ENCODE measurements at places on chromosomes 4 and X.

- no peak for DNase-seq
These were observed 160.2 kb upstream of the KLF3 start for GRCh38 chr4:38503689-38504395.

DNA sequence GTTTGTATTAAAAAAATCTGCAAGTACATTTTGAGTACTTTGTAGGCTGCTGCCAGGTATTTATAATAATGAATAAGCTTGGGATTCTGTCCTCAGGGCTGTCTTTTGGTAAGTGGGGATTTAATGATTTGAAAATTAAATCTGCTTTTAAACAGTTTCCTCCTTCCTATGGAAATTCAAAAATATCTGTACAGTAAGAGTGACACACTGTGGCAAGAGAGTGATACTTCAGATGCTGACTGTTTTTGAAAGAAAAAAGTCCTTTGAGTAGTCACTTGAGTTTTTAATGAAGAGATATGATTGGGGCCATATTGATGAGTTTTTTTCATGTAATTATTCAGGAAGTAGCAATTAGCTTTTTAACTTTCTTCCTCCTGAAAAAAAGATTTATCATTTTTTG lies 49.2 kb downstream of the SMARCAD1 start:
- DNase-seq = no peak

DNA sequence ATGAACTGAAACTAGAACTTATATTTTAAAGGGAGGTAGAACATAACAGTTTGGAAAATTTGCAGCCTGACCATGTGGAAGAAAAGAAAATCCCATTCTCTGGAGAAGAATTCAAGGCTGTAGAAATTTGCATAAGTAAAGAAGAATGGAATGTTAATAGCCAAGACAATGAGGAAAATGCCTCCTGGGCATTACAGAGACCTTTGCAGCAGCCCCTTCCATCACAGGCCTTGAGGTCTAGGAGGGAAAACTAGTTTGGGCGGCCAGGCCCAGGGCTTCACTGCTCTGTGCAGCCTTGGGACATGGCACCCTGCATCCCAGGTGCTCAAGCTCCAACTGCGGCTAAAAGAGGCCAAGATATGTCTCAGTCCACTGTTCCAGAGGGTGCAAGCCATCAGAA lies 1506.8 kb downstream of the PCDH18 start:
- no peak for DNase-seq

- no peak for DNase-seq
These were observed 88.1 kb downstream of the CCSER1 start for GRCh38 chr4:90215286-90215685.

GRCh38 chr4:124713185-124713592 lies 657 bp upstream of the ANKRD50 start:
- no peak for DNase-seq

- DNase-seq = no peak
These were observed 125.4 kb downstream of the ATP8A1 start for GRCh38 chr4:42531341-42532030.

GRCh38 chr4:4849524-4850193 lies 9.8 kb upstream of the MSX1 start:
- no peak for DNase-seq

GRCh38 chr4:54152846-54153600 lies 53.1 kb downstream of the GSX2 start:
- no peak for DNase-seq

DNA sequence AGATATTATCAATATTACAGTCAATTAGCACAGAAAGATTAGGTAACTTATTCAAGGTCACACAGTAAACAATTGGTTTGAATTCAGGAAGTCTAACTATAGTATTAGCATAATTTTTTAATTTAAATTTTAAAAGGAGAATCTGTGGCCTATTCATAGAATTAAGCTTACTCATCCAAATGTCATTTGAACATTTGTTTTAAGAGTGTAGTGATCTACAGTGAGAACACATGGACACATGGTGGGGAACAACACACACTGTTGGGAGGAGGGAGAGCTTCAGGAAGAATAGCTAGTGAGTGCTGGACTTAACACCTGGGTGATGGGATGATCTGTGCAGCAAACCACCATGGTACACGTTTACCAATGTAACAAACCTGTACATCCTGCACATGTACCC lies 48.3 kb downstream of the MEPE start:
- DNase-seq = no peak

DNA sequence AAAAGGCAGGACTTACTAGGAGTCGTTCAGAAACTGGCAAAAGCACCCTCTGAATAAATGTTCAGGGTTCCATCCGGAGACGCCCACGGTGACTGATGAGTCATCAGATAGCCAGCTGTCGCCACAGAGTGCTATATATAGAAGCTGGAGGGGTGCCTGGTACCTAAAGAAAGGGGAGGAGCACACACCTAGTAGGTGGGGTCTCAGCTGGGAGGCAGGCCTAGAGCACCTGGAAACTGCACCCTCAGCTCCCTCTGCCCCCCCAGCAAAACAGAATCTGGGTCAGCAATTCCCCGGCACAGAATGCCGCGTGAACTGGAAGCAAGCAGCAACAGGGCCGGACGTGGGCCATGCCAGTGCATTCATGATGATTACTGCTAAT lies 242.0 kb downstream of the BCOR start:
- DNase-seq = peak; percentile 57

GRCh38 chr4:82733636-82734035 lies 65.0 kb downstream of the SCD5 start:
- DNase-seq = no peak

GRCh38 chr4:7391637-7392437 lies 42.9 kb downstream of the PSAPL1 start:
- no peak for DNase-seq

DNA sequence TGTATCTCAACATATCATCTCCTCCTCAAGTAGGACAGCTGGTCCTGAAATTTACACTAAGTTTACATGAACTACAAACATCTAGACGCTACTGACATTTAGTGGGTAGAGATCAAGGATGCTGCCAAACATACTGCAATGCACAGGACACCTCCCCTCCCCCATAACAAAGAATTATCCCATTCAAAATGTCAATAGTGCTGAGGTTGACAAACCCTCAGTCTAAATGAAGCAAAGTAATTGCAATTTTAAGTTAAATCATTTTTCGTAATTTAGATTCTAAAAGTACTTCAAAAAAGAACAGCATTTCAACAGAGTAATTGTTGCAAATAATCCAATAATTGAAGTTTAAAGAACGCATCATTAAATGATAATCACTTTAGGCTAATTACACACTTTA lies 1.2 kb downstream of the PRMT9 start:
- DNase-seq = no peak

GRCh38 chr4:81905971-81906370 lies 434.3 kb upstream of the RASGEF1B start:
- no peak for DNase-seq

- no peak for DNase-seq
These were observed 139.9 kb downstream of the CAMK2D start for GRCh38 chr4:113621633-113622032.

DNA sequence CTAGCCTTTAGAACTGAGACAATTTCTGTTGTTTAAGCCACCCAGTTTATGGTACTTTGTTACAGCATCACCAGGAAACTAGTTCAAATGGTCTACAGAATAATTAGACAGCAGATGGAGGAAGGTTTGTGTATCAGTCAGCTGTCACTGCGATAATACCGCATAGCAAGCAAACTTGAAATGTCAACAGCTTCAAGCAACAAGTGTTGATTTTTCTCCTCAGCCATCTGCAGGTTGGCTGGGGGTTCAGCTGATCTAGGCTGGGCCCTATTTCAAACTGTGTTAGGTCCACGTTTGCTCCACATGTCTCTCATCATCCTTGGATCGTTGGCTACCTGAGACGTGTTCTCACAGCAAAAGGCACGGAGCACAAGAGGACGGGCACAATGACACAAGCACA lies 19.2 kb upstream of the PHEX start:
- DNase-seq = no peak

DNA sequence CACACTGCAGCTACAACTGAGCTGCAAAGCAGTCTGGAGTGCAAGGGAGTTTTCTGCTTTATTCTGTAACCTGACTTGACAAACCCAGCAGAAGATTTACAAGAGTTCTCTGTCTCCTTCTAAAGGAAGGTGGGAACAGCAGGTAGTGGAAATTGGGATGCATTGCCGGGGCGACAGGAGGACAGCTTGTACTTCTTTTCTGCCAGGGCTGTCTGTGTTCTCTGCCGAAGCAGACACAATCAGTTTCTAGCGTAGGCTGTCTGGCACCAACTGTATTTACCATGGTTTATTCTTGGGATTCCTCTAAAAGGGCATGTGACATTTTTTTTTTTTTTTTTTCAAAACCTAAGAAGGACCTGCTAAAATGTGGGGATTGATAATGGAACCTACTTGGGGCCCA lies 190.8 kb upstream of the GK2 start:
- DNase-seq = no peak

DNA sequence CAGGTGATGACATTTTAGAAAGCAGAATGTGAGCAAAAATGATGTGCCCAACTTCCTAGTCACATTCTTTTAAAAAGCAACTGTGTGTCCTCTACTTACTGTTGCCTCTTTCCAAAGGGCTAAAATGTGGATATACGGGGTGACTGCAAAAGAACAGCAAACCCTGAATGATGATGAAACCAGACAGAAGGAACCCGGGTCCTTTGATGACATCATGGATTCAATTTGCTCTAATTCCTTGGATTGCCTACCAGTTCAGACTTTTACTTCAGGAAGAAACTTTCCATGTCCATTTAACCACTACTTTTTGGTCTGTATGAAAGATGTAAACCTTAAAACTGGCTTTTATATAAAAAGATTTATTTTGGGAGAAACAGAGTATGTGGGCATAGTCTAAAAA lies 190.9 kb upstream of the MAB21L2 start:
- no peak for DNase-seq

DNA sequence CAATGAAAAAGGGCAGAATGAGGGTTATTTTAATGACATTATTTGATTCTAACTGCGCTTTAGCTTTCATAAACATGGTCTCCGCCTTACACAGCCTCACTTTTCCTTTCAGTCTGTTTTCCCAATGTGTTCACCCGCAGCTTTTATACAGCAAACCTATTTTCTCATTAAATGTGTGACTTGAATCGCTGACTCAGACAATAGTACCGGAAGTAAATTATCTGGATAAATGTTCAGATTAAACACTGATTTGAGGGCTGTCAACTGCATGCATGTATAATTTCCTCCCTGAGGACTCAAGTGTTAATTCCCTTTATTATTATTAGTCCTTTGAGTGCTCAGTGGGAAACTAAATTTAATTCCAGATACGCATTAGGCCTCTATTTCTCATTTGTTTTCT lies 117.3 kb downstream of the FAM133A start:
- no peak for DNase-seq

GRCh38 chrX:11557120-11557519 lies 108.6 kb downstream of the ARHGAP6 start:
- DNase-seq = no peak

DNA sequence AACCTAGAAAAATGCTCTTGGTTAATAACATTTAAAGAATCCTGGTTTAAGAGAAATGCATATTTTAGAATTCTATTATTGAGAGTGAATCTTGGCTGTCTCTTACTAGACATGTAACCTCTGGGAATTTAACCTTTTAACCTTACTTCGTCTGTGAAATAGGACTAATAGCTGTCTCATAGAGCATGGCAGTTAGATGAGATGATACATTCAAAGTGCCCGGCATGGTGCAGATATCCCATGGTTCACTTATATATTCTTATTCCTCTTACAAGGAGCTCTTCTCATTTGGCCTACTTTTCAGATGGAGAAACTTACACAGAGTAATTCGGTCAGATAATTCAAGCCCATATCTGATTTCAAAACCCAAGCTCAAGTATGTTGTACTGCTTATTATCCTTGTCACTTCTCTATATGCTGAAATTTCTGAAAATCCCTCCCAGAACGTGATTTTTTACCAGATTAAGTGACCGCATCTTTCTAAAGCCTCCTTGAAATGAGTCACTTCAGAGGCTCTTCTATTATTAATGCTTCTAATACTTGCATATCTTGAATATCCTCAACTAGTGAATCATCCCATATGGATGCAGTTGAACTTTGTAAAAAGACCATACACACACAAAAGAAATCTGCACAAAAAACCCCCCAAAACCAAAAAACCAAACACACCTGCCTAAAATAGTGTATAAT lies 4.9 kb downstream of the CDKN2AIP start:
- DNase-seq = no peak

DNA sequence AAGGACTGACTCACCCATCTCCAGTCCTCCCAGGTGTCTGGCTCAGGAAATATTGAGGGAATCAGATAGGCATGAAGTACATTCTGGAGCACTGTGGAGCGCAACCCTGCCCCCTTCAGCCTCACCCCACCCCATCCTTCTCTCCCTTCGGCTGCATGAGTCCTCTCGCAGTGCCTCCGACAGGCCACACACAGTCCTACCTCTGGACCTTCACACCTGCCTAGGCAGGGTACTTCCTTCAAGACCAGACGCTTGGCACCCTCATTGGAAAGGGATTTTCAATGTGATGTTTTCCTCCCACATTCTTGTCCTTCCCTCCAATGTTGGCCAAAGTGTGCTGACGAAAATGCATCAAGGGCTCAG lies 26.8 kb upstream of the PPP2R2C start:
- no peak for DNase-seq

DNA sequence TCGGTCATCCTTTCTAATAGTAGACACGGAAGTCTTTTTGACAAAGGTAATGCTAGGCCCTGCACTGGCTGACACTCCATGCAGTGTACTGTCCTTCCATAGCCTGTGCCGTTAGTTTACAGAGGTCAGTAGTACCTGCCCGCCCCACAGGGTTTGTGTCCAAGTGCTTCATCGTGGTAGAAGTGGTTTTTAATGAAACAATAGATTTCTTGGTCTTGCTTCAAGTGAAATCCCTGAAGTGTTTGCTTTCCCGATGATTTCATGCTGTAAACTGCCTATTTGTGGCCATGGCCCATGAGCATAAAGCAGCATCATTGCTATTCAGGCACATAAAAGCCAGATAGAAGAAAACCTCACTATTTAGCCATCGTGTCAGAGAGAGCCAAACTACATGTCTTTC lies 139.3 kb downstream of the GPR143 start:
- no peak for DNase-seq
